ENCODE measurements at places on chromosomes 5 and 9.
A peak's percentile ranks its signal among the peaks of the same experiment; 100 is the strongest.

DNA sequence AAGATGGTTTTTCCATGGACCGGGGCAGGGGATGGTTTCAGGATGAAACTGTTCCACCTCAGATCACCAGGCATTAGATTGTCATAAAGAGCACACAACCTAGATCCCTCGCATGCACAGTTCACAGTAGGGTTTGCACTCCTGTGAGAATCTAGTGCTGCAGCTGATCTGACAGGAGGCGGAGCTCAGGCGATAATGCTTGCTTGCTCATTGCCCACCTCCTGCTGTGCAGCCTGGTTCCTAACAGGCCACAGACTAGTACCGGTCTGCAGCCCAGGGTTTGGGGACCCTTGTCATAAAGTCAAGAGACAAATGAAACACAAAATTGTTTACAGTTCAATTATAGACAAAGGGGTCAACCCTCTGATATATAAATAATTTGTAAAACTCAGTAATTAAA, 101.7 kb downstream of the RANBP17 start:
- DNase-seq = no peak

DNA sequence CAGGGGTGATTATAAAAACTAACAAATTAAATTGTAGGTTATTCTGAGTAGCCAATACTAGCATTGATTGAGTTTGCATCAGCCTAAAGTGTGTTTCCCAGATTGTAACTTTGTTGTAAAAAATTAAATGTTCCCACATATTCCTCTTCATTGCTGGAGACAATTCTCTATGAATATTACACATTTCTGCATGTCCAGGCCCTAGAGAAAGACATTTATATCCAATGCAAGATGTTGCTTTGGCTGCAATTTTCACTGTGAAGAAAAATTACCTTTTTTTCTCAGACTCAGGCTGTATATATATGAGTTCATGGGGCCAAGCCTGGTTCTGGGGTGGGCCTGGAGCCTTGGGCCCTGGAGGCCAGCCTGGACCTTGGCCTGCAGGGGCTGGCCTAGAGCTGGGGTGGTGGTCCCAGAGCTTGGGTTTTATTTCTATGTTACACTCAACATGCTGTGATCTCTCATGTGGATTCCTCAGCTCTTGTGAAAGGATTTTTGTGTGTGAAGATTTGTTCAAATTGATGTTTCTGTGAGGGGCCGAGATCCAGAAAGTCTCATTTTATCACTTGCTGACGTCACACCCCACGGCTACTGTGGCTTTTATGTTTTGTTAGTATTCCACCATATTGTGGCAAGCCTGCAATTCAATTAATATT, 232.5 kb downstream of the SPATA31A1 start:
- no peak for DNase-seq

GRCh38 chr5:33713136-33713765, 178.5 kb downstream of the ADAMTS12 start:
- DNase-seq = no peak

DNA sequence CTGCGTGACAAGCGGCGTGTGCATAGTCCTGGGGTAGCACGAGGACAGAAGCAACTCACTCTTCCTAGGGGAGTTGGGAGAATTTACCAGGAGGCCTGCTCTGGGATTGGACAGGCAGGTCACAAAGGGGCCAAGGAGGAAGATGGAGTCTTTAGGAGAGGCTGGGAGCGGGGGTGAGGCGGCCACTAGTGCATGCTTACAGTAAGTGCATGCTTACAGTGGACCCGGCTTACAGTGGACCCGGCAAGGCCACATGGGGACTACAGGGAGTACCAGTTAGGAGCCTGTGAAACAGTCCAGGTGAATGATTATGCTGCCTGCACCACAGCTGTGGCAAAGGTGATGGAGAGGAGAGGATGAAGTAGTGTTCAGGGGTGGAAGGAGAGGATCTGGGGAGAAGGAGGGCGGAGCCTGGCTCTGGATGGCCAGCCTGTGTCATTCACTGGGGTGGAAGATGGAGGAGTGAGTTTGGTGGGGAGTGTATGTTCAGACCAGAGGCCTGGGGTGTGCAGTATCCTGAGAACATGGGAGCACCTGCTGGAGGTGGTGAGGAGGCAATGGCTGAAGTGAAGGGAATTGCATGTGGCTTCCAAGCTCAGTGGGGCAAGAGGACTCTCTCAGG, 78.7 kb downstream of the CRB2 start:
- peak; percentile 53 for DNase-seq

DNA sequence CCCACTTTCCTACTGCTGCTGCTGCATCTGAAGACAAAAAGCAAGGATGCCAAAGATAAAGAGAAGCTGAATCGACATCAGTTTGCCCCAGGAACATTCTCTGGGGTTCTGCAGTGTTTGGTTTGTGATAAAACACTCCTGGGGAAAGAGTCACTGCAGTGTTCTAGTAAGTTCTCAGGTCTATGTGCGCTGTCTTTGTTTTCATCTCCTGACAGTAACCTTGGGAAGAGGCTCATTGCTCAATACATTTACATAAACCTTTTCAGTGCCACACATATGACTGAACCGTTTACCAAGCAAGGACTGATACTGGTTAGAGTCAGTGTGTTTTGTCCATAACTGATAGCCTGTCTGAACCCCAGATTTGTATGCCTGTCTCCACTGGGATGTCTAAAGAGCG, 232.1 kb downstream of the ARHGEF28 start:
- DNase-seq = no peak

- DNase-seq = peak; percentile 88
Observed at GRCh38 chr5:139638090-139638735, 9.9 kb upstream of the CXXC5 start.

Data from glutamatergic neuron (in vitro differentiated cells).